Stimulated activated naive CD8-positive, alpha-beta T cell treated with anti-CD3 and anti-CD28 coated beads, Interleukin-15, Interleukin-2, amounts not matched to agents 100 U/mL and 50 U/mL, for 24 hours (primary cell): ENCODE measurements at places on chromosomes 16 and 17.

- peak; percentile 7 for DNase-seq
Measured at GRCh38 chr17:60599220-60599619, 773 bp upstream of the PPM1D start.

- DNase-seq: no peak
Measured at GRCh38 chr17:1495265-1495989, 2.9 kb upstream of the MYO1C start.

DNA sequence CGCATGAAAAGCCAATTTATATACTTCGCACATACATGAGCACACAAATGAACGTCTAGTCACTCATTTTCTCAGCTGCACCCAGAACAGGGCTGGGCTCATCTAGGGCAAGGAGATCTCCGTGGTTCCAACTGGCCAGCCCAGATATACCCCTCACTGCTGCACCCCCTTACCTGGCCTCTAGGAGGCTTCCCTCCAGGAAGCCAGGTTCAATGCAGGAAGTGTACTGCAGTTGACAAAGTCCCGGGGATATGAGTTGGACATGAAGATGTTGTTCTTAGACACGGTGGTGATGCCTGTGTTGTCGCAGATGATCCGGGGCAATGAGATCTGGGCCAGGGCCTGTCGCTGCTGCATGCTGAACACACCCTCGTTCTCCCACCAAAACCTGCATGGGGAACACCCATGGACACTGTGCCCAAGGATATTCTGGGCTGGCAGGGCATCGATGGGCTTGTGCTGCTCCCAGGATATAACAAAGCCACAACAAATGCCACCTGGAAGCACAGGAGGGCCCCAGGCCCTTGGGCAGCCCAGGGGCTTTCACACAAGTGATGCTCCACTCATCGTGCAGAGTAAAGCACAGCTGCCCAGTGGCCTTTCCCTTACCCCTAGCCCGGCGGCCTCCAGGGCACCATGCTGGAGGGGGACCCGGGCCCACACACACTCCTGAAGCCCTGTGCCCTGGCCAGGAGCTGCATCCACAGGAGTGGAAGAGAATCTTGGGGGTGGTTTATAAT, 10.1 kb downstream of the MPO start:
- no peak for DNase-seq

DNA sequence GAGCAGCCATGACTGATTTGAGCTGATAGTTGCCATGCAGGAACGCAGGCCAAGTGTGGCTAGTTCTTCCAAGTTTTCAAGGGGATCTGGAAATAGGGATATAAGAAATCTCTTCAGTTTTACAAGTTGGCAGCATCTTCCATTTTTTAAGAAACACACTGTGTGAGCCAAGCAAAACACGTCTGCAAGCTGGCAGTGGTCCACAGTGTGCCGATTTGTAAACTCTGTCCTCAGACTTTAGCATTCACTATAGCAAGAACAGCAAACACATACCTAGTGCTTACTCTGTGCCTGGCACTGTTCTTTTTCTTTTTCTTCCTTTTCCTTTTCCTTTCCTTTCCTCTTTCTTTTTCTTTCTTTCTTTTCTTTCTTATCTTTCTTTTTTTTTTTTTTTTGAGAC, 2.9 kb downstream of the ORAI3 start:
- DNase-seq: no peak

- DNase-seq: peak; percentile 74
Measured at GRCh38 chr17:66906321-66907278, 57.9 kb upstream of the CACNG4 start.

DNA sequence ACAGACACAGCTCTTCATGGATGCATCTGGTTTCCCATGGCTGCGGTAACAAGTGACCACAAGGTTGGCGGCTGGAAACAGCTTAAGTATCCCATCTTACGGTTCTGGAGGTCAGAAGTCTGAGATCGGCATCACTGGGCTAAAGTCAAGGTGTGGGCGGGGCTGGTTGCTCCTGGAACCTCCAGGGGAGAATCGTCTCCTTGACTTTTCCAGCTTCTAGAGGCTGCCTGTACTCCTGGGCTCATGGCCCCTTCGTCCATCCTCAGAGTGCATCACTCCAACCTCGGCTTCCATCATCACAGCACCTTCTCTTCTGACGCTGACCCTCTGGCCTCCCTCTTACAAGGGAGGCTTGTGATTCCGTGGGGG, 12.9 kb upstream of the CRISPLD2 start:
- no peak for DNase-seq

DNA sequence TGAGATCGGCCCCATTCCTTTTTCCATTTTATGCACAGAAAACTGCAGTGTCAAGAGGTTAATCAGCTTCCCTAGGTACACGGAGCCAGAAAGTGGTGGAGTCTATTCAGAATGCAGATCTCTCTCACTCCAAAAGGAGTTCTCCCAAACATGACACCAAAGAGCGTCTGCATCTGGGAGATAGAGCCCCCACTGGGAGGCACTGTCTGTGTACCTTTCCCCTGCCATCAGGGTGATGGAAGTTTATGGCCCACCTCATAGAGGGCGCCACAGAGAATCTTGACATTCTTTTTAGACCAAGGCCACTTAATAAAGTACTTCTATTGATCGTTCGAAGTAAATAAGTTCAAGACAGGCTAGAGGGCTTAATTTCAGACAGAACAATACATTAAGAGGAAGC, 493.7 kb upstream of the ERCC4 start:
- DNase-seq: no peak
